ENCODE measurements at places on chromosomes 1 and 21. TPM values are rescaled to one million over a fixed set of nuclear protein-coding genes. Genes with fewer than 3 reads are reported as not detected.

Gene LCE1E
- total RNA-seq: not detected

DNA sequence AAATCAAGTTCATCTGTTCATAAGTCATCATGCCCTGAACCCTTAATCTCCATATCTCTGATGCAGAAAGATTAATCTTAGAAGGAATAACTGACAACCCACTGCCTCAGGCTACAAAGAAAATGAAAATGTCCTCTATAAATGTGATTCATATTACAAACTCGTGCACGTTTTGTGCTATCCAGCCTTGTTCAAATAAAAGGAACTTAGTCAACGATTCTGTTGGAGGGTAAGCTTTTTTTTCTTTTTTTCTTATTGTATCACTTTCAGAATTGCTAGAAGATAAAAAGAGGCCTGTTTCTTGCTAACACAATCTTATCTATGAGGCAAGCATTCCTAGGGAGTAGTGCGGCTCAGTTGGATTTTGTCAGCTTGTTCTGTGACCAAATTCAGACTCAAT lies 228.4 kb downstream of the TM2D1 start:
- no peak for DNase-seq

Gene AMPD1
- total RNA-seq: not detected

DNA sequence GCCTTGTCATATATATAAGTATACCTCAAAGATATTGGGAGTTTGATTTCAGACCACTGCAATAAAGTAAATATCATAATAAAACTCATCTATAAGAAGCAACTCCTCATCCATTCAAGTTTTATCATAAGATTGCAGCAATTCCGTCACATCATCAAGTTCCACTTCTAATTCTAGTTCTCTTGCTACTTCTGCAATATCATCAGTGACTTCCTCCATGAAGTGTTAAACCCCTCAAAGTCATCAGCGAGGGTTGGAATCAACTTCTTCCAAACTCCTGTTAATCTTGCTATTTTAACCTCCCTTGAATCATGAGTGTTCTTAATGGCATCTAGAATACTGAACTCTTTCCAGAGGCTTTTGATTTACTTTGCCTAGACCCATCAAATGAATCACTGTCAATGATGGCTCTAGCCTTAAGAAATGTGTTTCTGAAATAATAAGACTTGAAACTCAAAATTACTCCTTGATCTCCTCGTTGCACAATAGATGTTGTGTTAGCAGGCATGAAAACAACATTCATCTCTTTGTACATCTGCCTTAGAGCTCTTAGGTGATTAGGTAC lies 88.3 kb downstream of the RPE65 start:
- DNase-seq: no peak

- DNase-seq: no peak
Measured at GRCh38 chr1:16420424-16421118, 16.7 kb downstream of the SPATA21 start.

GRCh38 chr1:91026320-91026719 lies 4.5 kb upstream of the ZNF644 start:
- DNase-seq: no peak

Gene TYW3
- total RNA-seq: 7.8 TPM

DNA sequence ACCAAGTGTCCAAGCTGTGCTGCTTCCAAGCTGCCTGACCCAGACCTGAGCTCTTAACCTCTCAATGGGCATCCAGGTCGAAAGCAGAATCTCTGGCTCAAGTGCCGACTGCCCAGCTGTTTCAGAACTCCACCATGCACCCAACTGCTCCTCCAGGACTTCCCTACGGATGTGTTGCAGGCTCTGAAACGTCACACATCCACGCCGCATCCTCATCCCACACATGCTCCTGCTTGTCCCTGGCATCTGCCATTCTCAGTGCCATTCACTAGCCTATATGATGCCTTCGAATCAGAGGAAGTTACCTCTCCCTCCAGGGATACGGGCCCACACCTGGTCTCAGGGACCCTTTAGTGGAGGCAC lies 11.2 kb downstream of the PDZK1IP1 start:
- peak; percentile 68 for DNase-seq

- peak; percentile 49 for DNase-seq
Measured at GRCh38 chr1:47179988-47180563, 9.8 kb downstream of the PDZK1IP1 start.

Gene TMEM81
- total RNA-seq: 3.6 TPM

Gene CRYAA
- not detected for total RNA-seq

GRCh38 chr1:109786112-109786480 lies 22.4 kb upstream of the EPS8L3 start:
- no peak for DNase-seq

DNA sequence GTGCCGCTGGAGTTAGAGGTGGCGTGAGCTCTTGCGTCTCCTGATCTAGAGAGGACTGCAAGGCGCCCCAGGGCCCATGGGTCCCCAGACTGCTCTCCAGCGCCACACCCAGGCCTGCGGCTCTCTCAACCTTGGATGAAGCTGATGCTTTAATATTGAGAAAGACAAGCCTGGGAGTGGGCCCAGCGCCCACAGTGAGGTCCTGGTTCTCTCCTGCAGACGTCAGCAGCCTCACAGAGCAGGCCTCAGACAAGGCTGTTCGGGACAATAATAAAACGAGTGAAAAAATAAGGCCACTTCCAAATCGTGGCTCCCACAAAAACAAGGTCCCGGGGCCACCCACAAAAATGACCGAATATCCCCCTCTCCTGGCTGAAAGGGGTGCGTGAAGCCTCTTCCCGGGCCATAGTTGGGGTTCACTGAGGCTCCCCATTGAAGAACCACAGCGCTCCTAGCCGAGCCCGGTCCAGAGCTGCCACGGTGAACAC lies 6.0 kb upstream of the DNMT3L start:
- DNase-seq: no peak

- DNase-seq: no peak
Measured at GRCh38 chr1:51473331-51474115, 45.5 kb downstream of the EPS15 start.

- no peak for DNase-seq
Measured at GRCh38 chr1:10909697-10910680, 102.5 kb upstream of the TARDBP start.

DNA sequence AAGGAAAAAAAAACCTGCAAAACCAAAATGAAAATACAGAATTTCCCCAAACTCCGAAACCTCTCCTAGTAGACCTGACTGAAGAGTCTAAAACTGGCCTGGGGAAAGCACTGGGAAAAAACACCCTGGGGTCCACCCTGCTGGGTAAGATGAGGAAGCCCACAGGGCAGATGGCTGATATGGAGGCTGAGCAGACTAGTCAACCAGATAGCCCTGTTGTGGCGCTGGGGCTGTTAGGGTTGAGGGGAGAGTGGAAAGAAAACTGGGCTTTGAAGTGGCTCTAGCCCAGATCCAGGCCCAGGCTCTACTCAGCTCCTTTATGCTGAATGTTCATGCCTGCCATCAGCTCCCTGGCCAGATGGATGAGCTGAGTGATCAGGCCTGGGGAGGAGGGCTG lies 6.8 kb upstream of the SLAMF1 start:
- DNase-seq: no peak

GRCh38 chr1:157575744-157576143 lies 22.1 kb downstream of the FCRL4 start:
- no peak for DNase-seq

Gene PPP1R12B
- total RNA-seq: 13.2 TPM

GRCh38 chr1:207164086-207164485 lies 60.1 kb downstream of the C4BPA start:
- no peak for DNase-seq

DNA sequence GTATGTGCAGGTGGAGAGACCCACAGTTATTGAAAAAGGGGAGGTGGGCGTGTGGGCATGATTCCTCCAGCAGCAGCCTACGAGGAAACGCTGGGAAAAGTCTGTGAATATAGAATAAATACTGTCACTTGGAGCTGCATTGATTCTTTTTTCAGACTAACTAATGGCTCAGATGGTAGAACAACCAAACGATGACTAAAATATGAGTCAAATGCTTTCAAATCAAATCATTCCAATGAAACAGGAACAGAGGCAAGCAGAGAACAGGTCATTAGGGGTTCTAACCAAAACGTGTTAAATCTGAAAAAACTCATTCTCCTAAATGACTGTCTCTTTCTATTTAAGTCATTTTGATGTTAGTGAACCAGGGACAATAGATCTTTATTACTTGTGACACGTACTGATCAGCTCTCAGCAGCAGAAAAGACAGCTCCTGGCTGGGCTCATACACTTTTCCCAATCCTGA lies 35.1 kb upstream of the SEC16B start:
- no peak for DNase-seq

GRCh38 chr1:2525572-2525919 lies 850 bp downstream of the PANK4 start:
- DNase-seq: no peak

Gene CACYBP
- total RNA-seq: 75.7 TPM

Gene KRTAP10-2
- total RNA-seq: not detected

DNA sequence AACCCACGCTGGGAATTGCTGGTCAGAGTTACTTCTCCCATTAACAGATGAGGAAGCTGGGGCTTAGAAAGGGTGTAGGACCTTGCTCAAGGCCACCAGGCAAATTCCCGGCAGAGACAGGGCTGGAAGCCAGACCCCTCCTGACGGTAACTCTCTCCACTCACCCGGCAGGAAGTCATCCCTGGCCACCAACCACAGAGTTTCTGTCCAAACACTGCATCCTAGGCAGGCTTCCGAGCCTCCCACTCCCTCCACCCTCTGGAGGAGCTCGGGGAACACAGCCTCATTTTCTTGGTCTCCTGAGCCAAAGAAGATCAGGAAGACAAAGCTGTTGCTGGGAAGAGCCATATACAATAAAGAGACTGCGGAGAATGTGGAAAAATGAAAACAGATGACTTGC lies 25.0 kb upstream of the ZNF436 start:
- no peak for DNase-seq

DNA sequence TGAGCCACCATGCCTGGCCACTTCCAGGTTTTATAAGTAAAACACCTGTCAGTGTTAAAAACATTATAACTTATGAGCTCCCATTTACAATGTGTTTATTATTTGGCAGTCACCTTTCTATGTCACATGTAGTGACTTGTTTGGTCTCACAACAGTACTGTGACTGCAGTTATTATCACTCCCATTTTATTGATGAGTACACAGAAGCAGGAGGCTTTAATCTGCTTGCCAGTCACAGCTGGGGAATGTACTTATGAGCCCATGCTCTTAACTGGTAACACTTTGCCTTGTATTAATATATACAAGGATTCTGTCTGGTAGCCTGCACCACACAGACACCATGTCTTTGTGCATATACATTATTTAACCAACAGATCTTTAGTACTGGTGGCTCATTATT lies 31.1 kb upstream of the BACH1 start:
- DNase-seq: no peak

GRCh38 chr21:42218836-42219605 lies at the start of gene ABCG1:
ABCG1 (plus strand) TSS chr21:42219140; CDS start chr21:42219263, 123 bp downstream.
- DNase-seq: no peak

DNA sequence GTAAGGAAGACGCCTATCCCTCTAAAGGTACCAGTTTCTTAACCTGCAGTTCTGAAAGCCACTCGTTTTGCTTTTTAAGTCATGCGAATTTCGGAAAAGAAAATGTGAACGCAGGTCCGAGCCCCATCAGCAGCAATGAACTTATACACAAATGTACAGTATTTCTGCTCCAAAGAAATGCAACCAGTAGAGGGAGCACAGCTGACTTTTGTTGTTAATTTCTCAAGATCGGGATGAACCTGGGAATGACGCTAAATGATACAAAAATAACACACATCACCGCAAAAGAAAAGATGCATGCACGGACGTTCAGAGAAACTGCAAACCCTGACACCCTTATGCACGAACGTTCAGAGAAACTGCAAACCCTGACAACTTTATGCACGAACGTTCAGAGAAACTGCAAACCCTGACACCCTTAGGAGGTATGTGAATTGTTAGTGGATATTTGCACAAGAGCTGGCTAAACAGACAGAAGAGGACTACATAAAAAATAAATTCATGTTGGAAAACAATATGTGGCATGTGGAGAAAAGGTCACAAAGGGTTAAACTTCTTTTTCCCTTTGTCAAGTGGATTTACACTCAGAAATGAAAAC lies 3.5 kb upstream of the TIAM1 start:
- DNase-seq: no peak

- no peak for DNase-seq
Measured at GRCh38 chr1:4581807-4582206, 72.6 kb upstream of the AJAP1 start.
